Retinal pigment epithelial cell (primary cell): ENCODE measurements at places on chromosomes 5 and 9.

DNA sequence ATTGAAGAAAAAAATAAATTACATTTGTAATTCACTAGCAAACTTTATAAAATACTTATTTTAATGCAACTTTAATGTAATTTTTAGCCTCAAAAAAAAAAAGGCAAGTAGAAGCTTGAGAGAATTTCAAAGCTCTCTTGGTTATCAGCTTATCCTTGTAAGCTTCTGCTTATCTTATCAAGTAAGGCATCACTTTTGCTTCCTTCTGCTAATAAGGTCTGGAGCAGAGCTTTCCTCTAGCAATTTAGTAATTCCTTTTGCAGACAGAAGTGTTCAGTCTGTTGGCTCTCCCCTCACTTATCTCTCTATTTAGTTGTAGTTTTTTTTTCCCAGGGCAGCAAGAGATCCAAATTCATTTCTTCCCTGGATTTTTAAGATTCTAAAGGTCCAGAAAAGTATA, 525.0 kb downstream of the ISL1 start:
- no peak for DNase-seq

- no peak for DNase-seq
Measured at GRCh38 chr9:93292664-93293328, 108.9 kb downstream of the WNK2 start.

- peak; percentile 41 for DNase-seq
Measured at GRCh38 chr5:102511666-102512065, 12.9 kb upstream of the SLCO6A1 start.

GRCh38 chr5:131994533-131995226, 16.8 kb downstream of the ACSL6 start:
- no peak for DNase-seq

- DNase-seq, result no peak
Measured at GRCh38 chr9:105355781-105356180, 92.1 kb upstream of the FSD1L start.

- no peak for DNase-seq
Measured at GRCh38 chr9:135600296-135600817, 38.8 kb downstream of the PAEP start.

DNA sequence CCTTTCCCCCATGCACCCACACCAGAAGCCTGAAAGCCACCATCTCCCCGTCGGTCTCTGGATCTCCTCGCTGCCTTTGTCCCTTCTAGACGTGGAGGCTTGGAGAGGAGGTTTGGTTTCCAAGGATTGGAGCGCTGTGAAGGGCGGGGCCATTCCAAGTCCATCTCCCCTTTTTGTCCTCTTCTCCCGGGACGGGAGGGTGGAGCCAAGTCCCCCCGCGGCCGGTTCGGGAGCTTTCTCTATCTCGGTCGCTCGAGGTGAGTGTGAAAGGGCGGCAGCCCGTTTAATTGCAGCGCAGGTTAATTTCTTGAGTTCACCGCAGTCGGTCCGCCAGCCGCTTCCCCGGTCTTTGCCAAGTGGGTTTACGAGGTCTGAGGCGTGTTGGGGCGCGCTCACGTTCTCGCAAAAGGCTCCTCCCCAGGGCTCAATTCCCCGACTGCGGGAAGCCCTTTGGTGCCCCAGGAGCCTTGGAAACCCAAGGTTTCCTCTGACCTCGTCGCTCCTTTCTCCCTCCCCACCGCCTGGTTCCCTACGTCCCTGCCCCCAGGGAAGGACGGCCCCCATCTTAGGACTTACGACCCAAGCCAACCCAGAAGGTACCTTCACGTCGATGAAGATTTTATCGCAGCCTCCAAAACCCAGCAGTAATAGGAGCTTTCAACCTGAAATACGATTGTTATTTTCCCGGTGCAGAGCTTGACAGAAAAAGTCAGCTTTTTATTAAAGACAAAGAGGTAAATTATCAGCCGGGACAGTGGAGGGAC, 2.8 kb upstream of the ZNF462 start:
- no peak for DNase-seq

DNA sequence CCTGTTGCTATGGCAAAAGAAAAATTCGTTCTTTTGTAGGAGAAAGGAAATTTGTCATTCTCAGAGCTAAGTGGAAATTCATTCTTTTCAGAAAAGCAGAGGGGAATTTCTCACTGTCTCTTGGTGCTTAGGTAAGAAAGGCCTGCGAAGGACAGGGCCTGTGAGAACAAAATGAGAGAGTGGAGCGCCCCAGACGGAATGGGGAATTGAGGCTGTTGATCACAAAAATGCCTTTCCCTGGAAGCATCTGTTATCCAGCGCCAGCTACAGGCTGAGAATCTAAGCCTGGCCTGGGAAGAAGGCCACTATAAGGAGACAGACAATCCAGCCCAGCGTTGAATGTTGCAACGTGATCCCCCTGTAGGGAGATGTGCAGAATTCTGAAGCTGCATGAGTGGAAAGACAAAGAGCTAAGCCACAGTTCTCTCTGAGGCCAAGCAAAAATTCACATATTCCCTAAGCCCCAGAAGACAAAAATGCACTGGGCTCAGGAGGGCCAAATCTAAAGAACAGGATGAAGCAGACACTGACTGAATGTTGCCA, 44.8 kb upstream of the CLK4 start:
- no peak for DNase-seq

GRCh38 chr5:116650544-116650943, 75.9 kb upstream of the SEMA6A start:
- DNase-seq, result no peak

GRCh38 chr5:168786147-168786546, 207.0 kb upstream of the PANK3 start:
- DNase-seq, result peak; percentile 54

DNA sequence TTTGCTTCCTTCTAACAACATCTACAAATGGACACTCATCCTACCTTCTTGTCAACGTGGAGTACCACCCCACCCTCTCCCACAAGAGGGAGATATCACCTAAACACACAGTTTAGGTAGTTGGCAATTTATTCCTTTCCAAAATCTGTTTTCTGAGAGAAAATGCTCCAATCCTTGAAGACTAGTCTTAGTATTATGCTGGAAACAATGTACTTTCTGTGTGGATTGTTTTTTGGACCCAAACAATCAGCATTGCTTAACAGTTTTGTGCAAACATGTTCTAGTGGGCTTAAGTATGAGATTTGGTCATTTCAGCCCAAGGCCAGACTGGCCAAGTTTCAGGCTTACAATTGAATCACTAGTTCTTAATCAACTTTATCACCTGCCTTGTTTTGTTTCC, 359.1 kb downstream of the ARHGEF28 start:
- no peak for DNase-seq

GRCh38 chr5:135188233-135188914, 154.3 kb upstream of the PITX1 start:
- no peak for DNase-seq

- no peak for DNase-seq
Measured at GRCh38 chr9:110357505-110357904, 19.8 kb upstream of the TXNDC8 start.
